ENCODE measurements at places on chromosomes 16 and 17.

- no peak for DNase-seq
These were observed at the start of gene HYDIN for GRCh38 chr16:71230122-71230845. Gene HYDIN (minus strand): TSS chr16:71230722. CDS start chr16:71186895, 43,827 bp downstream.

- DNase-seq = no peak
These were observed 22.7 kb upstream of the GPRC5B start for GRCh38 chr16:19907161-19907992.

DNA sequence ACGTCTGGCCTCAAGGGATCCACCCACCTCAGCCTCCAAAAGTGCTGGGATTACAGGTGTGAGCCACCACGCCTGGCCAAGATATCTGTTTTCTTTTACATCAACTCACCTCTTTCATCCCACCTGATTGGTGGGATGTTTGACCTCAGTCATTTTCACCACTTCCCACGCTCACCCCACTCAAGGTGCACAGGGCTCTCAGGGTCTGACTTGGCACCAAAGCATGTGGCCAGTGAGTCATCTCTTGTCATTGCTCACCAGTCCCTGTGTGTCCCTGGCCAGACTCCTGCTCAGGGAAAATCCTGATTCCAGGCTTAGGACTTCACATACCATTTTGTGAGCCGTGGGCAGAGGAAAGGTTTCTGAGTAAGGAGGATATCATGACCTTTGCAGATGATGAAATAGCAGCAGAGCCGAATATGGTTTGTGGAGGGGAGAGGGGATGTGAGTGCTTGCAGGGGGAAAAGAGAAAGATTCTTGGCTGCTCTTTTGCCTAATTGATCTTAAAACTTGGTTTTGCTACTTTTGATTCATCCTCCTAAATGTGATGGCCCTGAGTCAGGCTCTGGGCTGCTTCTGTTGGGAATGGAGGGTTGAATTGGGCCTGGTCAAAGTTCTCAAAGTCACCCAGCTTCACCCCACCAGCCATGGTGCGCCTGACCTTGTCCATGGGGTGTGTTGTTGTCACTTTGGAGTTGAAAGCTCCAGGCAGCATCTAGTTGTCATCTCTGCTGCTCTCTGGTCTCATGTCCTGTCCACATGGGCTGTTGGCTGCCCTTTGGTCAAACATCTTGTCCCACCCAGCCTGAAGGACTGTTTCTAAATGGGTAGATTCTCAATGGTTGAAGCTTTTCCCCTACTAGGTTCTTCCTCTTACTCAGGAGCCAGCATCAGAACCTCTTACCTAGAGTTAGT lies 6.0 kb upstream of the KCNH6 start:
- DNase-seq = no peak

- no peak for DNase-seq
These were observed 63.2 kb upstream of the TRAP1 start for GRCh38 chr16:3780570-3780969.

- DNase-seq = no peak
These were observed 56.7 kb downstream of the ZFHX3 start for GRCh38 chr16:72991211-72991610.

GRCh38 chr17:27299384-27300049 lies 5.6 kb downstream of the WSB1 start:
- DNase-seq = no peak

GRCh38 chr17:50301891-50302584 lies 27.8 kb downstream of the TMEM92 start:
- DNase-seq = no peak

DNA sequence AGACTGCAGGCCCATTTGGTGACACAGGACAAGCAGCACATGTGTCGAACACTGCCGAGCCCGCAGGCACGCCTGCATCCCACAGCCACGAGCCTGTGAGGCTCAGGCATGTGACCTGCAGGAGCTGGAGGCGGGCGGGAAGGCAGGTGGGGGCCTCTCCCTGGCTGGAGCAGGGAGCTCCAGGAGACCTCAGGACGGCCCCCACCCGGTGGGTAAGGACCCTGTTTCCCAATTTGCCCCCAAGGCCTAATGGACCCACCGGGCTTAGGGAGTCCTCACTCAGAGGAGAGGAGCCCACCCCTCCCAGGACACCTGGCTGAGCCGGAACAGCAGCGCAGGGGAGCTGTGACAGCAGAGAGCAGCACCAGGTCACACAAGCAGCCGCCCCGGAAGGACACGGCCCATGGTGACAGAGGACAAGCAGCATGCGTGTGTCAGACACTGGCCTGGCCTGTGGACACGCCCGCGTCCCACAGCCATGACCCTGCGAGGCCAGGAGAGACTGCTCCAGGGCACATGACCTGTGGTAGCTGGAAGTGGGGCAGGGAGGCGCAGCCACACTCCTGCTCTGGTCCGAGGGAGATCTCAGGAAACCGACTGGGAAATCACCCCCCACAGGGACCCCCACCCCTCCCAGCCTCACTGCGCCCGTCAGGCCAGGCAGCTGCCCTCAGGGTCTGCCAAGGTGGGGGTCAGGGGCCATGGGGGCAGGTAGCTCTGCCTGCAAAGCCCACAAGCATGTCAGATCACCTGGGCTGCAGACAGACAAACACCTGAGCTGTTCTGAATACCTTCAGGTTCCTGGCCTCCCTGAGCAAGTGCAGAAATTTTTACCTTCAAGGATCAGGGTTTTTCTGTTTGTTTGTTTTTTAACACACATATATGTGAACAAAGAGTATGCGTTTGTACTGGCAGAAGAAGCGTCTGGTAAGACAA lies 2.4 kb downstream of the SPSB3 start:
- DNase-seq = no peak

- no peak for DNase-seq
These were observed 4.5 kb upstream of the MRPL38 start for GRCh38 chr17:75909051-75909811.

DNA sequence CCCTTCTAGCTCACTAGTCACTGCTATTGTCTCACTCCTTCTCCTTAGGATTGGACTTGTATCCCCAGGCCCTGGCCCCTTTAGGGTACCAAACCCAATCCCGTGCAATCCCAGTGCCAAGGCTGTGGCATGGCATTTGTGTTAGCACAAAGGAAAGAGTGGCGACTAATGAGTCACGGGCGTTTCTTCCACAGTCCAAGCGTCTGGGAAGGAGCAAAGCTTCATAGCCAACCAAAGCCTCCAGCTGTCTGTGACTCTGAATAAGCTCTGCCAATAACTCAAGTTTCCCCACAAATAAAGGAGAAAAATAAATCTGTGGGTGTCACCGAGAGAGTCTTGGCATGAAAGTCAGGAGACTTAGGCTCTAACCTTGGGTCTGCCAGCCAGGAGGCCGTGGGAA lies 54.6 kb upstream of the COX10 start:
- DNase-seq = no peak

DNA sequence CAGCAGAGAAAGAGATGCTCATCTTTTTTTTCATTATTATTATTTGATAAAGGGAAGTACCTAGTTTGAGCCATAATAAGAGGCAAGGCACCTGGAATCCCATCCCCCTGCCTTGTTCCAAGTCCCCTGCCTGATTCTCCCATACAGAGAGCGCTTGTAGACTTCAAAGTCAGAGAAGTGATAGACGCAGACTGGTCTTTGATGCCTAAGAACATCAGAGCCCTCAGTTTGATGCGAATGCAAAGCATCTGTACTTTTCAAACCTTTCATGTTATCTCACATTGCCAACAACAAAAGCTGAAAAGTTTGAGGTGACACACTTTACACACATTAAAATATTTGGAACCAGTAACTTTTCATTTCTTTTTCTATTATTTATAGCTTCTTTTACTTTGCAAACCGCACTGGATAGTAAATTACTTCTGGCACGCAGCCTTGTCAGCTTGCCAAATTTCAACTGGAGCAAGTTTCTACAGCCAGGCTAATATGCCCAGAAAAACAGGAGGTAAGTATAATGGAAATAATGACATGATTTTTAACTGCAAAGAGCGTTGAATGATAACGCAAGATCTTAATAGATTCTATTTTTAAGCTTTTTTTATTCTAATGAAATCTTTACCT lies 5.9 kb upstream of the UTP6 start:
- DNase-seq = no peak

DNA sequence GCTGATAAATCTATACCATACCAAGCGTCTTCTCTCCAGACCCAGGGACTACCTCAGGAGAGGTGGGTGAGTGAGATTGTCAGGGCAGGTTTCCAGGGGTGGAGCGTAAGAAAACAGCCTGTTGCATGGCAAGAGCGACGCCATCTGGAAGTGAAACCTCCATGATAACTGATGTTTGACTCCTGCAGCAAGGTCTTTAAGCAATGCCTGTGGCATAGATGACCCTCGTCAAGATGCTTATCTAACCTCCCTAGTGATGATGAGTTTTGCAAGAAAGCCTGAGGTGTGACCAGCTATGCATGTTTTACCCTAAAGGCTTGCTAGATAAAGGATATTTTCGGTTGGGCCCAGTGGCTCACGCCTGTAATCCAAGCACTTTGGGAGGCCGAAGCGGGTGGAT lies 71.6 kb downstream of the GSG1L start:
- DNase-seq = no peak

DNA sequence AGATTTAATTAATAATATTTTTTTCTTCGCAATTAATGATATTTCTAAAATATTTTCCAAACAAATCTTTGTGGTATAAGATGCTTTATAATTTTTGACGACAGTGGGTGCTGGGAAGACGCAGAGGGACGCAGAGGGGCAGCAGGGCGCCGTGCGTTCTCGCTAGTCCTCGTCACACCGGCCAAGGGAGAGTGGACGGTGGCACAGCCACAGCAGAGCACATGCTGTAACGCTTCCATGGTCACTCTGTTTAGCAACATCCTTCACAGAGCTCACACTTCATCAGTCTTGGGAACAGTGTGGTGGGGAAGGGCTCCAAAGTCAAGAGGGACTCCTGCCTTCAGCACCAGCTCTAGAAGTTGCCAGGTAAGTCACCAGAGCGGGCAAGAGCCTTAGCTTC lies 60.4 kb downstream of the NDEL1 start:
- DNase-seq = no peak

DNA sequence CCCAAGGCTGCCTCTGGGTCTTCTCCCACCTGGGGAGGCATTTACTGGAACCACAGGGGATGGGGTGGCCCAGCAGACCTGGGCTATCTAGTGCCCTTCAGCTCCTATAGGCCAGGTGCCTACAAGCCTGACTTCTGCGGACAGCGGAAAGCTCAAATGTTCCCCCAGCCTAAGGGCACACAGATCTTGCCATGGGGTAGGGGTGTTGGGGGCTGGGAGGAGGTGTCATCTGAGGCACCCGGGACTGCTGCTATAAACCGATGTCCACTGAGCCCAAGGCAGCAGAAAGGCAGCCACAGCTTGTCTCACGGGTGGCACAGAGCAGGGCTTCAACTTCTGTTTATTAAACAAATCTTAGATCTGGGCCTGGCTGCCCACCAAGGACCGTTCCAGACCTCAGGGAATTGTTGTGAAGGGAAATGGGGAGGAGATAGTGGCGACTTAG lies 3.6 kb downstream of the MYO1C start:
- no peak for DNase-seq

GRCh38 chr16:18983565-18984434 lies at the start of gene TMC7:
Gene TMC7 (plus strand): TSS chr16:18983934. CDS start chr16:18984064, 130 bp downstream.
- no peak for DNase-seq

DNA sequence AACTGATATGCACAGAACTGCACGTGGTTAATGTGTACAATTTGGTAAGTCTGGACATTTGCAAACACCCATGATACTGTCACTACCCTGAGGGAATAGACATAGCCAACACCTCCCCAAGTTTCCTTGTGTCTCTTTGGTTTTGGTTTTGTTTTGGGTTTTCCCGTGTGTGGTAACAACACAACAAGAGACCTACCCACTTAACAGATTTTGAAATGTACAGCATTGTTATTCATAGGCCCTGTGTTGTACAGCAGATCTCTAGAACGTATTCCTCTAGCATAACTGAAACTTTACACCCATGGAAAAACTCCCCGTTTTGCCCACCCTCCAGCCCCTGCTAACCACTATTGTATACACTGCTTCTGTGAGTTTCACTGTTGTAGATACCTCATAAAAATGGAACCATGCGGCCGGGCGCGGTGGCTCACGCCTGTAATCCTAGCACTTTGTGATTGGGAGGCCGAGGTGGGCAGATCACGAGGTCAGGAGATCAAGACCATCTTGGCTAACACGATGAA lies 76.3 kb upstream of the TBC1D3K start:
- DNase-seq = no peak

- DNase-seq = no peak
These were observed 4.2 kb downstream of the CSNK1D start for GRCh38 chr17:82269138-82269881.

DNA sequence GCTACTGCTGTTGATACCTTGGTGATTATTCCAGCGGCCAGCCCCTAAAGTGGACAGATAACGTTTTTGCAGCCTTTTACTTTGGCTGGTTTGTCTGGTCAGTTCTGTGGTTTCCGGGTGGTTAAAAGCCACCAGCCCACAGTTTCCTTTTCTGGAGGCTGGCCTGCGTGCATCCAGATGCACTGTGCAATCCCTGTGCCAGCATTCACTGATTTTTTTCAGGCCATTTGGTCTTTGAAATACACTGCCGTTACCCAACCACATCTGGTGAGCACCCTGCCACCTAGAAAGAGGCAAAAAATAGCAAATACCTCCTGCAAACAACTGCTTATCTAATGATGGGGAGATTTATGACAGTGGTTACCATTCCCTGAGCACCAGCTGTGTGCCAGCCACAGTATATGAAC lies 797 bp downstream of the NUDT7 start:
- no peak for DNase-seq

DNA sequence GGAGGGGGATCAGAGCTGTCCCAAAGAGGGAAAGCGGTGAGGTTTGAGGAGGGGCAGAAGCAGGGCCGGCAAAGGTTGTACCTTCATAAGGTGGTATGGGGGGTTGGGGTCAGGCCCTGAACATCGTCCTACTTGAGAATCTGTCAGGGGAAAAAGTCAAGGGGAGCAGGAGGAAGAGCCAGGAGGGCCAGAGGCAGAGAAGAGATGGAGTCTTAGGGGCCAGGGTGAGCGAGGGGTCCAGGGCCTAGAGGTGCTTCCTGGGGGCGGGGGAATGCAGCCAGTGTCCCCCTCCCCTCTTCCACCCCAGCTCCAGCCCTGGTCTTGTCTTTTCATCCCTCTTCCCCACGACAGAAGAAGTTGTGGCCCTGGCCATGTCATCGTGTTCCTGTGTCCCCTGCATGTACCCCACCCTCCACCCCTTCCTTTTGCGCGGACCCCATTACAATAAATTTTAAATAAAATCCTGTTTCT lies 1.3 kb upstream of the PRRT2 start:
- no peak for DNase-seq

All from SIG-M5 (cell line).